ENCODE measurements at places on chromosomes 7 and 10. TPM values are rescaled to one million over a fixed set of nuclear protein-coding genes. Genes with fewer than 3 reads are reported as not detected.

- DNase-seq = no peak
These were observed 47.9 kb downstream of the ADCY1 start for GRCh38 chr7:45622058-45622457.

DNA sequence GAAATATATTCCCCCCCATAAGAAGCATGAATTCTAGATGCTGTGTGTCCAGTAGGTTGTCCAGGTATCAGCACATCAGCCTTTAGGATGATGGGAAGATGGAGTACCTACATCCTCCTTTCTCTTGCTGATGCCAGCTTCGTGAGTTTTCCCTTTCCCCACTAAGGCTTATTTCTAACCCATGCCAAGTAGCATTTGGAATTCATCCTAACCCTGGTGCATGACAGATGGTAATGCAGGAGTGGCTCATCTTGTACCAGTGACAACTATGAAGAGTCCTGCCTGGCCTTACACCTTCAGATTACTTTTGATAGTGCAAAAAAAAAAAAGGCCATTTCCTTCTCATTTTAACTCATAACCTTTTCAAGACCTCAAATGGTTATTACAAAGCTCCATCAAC lies 58.7 kb downstream of the ARHGAP21 start:
- DNase-seq = no peak

DNA sequence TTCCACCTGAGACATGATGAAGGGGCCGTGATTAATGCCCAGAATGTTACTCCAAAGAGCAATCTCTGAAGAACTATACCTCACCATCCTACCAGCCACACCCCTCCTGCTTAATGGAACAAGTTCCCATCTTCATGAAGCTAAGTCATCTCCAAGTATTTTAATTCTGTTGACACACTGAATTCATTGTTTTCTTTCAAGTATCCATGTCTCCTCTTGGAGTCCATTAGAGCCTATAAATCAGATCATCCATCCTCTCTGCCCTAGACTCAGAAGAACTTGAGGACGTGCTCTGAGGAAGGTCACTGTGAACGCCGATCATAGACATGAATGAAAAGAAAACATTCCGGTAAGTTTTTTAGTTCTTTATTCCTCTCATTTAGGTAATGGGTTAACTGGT lies 126.8 kb downstream of the RSU1 start:
- no peak for DNase-seq

DNA sequence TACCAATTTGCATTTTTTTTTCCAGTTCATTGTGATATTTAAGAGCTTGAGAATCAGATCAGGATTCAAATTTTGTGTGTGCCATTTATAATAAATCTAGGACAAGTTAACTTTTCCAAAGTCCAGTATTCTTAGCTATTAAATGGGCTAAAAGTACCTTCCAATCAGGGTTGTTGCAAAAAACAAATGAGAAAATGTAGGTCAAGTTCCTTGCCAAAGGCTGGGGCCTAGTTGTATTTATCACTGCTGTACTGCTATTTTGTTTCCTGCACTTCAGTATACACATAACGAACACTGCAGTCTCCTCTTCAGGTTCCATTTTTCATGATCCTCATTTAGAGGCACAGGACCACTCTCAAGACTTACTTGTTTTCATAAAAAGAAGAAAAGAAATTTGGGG lies 7.4 kb upstream of the VPS41 start:
- no peak for DNase-seq

GRCh38 chr7:135193615-135194081 lies 17.7 kb downstream of the WDR91 start:
- DNase-seq = peak; percentile 97

GRCh38 chr7:836429-836828 lies 4.2 kb downstream of the SUN1 start:
- peak; percentile 42 for DNase-seq

C10orf62 gene
- not detected for polyA plus RNA-seq

NME8 gene
- not detected for polyA plus RNA-seq

- peak; percentile 43 for DNase-seq
These were observed 1.4 kb downstream of the TNKS2 start for GRCh38 chr10:91799612-91799975.

DNA sequence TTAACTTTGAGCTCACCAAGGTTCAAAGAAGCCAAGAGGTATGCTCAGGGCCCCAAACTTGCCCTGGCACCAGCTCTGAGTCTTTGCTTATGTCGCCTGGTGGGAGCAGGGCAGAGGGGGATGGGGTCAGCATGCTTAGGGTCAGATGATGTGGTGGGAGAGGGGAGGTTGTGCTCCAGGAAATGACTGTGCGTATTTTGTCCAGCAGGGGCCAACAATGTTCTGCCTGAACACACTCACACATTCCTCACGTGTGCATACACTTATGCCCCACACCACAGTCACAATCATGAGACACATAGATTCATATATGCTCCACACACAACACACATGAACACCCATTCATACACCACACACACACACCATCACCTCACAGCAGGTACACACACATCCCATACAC lies 4.4 kb upstream of the RAMP3 start:
- peak; percentile 4 for DNase-seq

- DNase-seq = no peak
These were observed 37.9 kb downstream of the GATA3 start for GRCh38 chr10:8092428-8092827.

GRCh38 chr7:1459920-1460820 lies 900 bp upstream of the MICALL2 start:
- no peak for DNase-seq

C10orf90 gene
- not detected for polyA plus RNA-seq

DNA sequence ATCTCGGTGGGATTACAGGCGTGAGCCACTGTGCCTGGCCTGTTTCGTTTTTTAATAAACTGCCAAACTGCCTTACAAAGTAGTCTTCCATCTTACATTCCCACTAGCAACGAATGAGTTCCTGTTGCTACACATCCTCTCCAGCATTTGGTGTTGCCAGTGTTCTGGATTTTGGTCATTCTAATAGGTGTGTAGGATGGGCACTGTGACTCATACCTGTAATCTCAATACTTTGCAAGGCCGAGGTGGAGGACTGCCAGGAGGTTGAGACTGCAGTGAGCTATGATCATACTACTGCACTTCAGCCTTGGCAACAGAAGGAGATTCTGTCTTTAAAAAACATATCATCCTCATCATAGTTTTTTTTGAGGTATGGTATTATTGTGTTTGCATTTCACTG lies 21.4 kb upstream of the RSBN1L start:
- DNase-seq = peak; percentile 82

DNA sequence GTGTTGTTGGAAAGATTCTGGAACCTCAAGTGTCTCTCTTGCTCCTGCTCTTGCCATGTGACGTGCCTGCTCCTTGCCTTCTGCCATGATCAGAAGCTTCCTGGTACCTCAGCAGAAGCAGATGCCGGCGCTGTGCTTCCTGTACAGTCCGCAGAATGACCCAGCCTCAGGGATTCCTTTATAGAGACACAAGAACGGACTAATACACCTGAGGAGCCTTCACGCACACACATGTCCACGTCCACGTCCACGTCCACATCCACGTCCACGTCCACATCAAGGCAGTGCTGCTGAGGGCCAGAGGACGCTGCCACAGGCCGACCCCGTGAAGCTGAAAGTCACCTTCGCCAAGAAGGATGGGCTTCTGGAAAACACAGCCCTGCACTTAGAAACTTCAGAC lies 190.1 kb downstream of the MAD1L1 start:
- no peak for DNase-seq

DNA sequence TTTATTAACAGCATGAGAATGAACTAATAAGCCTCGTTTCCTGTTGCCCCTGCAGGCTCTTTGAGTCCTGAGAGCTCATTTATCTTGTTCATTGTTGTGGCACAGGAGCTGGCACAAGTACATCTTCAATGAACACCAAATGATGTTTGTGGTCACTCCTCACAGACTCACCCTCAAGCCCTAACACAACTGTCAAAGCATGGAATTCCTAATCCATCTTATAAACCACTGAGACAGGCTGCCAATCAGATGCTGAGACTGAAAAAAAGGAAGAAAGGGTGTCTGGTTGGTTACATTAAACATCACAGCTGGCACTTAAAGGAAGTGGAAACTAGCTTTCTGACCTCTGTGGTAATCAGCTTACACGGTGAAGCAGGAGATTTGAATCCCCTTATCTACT lies 7.7 kb upstream of the CCDC172 start:
- no peak for DNase-seq

- DNase-seq = peak; percentile 92
These were observed 1.0 kb downstream of the HSPB1 start for GRCh38 chr7:76303202-76304147.

DNA sequence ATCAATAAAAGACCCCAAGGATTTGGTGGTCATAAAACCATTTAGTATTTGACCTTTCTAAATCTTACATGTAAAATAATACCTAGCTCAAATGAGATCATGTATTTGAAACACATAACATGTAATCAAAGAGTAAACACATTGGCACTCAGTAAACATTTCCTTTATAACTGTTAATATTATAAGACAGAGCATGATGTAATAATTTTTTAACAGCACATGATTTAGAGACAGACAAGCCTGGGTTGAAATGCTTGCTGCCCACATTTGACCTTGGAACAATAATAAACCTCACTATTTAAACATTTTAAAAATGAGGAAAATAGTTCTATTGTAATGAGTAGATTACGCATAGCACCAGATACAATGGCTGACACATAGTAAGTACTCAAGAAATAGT lies 105.2 kb upstream of the GPR141 start:
- DNase-seq = no peak

DNA sequence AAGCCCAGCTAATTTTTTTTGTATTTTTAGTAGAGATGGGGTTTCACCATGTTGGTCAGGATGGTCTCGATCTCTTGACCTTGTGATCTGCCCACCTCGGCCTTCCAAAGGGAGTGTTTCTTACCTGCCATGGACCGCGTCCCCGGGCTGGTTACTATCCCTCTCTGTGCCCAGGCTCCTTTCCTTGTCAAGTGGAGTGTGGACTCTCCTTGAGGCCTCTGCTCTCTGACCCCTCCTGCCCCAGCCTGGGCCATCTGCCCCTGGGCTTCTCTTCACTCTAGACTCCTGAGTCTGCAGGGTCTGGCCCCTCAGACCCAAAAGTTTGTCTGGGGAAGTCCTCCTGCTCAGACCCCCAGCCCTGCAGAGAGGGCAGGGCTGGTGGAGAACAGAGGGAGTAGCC lies 20.7 kb downstream of the NEURL1 start:
- DNase-seq = no peak

ACSL5 gene
- polyA plus RNA-seq = 0.86 TPM

DNA sequence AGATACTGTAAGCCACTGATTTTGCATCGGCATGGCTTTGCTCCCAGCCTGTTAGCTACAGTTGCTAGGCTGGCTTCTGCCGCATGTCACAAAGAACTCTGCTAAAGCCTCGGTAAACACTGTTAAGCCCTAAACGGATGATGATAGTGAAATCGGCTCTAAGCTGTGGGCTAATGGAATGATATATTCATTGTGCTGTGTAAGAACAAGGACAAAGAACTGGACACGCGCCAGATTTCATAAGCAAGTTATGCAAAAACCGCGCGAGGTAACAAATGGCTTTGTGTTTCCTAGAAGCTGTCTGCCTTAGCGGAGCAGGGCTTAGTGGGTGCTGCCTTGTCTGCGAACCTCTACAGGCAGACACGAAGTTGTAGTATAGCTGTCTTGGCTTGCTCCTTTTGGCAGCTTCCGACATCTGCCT lies 331.3 kb upstream of the COBL start:
- no peak for DNase-seq

RARRES2 gene
- polyA plus RNA-seq = 1.4 TPM

DNA sequence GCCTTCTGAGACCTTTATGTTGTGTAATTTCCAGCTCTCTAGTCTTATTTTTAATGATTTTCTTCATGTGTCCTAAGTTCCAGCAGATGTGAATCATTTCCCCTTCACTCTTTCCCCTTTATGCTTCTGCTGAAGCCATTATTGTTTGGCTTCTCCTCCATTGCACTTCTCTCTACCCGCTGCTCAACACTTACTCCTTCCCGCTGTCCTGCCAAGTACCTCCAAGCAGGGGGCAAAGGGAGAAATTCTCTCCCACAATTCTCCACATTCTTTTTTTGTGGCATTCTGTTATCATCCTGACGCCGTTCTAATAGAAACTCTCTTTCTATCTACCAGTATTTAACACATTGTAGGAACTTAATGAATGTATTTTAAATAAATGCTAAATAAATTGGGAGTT lies 388.9 kb upstream of the TPK1 start:
- no peak for DNase-seq

DNA sequence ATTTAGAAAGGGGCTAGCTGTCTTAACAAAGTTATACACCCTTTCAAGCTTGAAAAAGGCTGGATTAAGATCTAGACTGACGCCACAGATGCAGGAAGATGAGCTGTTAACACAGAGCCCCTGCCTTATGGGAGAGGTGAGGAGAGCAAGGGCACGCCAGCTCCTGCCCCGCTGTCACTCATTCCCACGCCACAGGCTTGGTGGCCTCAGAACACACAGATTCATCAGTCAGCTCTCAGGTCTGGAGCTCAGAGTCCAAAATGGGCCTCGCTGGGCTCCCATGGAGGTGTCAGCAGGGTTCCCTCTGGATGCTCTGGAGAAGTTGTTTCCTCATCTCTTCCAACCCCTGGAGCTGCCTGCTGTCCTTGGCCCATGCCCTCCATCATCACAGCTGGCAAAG lies 554.2 kb downstream of the TCERG1L start:
- no peak for DNase-seq

GRCh38 chr7:55567571-55567970 lies 4.7 kb downstream of the VOPP1 start:
- DNase-seq = no peak

GRCh38 chr10:103542764-103543616 lies 49.5 kb downstream of the NEURL1 start:
- DNase-seq = peak; percentile 49

GTPBP4 gene
- 43.6 TPM for polyA plus RNA-seq

- DNase-seq = no peak
These were observed 838.8 kb downstream of the GRID1 start for GRCh38 chr10:85527616-85528317.

Data from IMR-90 (cell line).